NCI-H1105 treated with DMSO at 0.1 percent for 48 hours (cell line): ENCODE measurements at places on chromosomes 2 and 18.

GRCh38 chr2:196854629-196855028 lies 45.5 kb upstream of the C2orf66 start:
- DNase-seq, result no peak

GRCh38 chr18:37412829-37413228 lies 152.8 kb downstream of the CELF4 start:
- no peak for DNase-seq

DNA sequence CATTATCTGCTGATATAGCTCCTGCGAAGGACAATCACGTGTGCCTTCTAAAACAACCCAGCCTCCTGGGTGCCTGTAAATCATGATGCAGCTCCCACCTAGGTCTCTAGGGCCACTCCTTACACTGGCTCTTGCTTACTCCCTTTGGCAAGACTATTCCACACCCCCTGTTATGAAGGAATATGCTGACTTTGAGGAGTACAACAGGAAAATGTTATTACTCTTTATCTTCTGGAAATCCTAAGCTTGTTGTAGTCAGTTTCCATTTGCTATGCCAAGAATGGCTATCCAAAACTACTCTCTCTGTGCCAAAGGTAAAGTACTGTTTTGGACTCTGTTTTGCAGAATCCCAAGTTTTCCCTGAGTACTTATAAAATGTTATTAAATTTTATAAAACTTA lies 7.7 kb downstream of the SGO2 start:
- DNase-seq, result no peak

GRCh38 chr18:69444221-69444620 lies 43.5 kb downstream of the DOK6 start:
- DNase-seq, result no peak

DNA sequence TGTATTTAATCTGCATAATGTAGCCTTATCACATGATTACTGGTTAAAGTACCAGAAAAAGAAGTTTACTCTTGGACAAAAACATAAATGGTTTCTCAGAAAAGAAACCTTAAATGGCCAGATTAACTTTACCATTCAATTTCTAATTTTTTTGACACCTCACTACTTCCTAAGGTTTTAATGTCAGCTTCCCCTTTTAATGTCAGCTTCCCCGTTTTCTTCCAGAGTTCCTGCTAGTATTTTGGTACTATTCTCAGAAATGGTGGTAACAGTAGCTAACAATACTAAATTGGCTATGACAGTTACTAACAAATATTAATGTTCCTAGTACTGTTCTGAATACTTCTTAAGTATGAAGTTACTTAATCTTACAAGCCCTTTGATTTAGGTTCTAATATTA lies 22.4 kb upstream of the SLC8A1 start:
- no peak for DNase-seq

GRCh38 chr2:122203523-122203922 lies 448.1 kb downstream of the TSN start:
- peak; percentile 16 for DNase-seq

DNA sequence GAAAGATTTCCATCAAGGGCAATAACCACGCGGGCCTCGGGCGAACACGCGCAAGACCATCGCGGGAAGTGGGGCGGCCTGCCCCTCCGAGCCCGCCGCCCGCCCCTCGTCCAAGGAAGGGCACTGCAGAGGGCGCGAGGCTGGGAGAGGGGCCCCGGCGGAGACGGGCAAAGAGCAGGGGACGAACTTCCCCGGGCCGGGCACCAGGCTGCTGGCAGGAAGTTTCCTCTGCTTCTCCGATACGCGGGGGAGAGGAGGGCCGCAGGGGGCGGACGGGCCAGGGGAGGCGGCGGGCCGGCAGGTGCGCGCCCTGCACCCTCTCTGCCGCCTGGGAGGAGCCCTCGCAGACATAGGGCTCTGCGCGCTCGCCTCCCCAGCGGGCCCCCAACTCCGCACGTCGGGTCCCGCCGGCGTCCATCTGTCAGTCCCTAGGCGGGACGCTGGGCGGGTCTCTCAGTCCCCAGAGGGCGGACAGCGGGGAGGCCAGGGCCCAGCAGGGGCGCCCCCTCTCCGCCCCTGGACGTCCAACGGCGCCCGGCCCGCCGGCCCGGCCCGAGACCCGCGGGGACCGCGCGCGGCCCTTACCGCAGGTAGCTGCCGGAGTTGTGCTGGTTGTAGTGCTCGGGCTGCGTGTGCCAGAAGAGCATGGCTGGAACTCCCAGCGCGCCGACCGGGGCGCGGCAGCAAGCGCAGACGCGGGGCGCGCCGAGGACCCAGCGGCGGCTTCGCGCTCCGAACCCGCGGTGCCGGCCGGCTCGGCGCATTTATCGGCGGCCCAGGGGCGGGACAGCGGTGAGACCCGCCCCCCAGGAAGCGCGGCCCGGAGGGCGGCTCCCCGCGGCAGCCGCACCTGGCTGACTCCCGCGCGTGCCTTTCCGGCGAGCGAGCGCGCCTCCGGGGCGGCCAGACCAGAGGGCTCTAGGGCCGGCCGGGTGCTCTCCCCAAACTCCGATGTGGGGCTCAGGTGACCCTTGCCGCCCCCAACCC lies at the start of gene TFCP2L1:
TFCP2L1 (minus strand) TSS at position 740 of the 987 bp plus-strand sequence; CDS start at position 647, 93 bp downstream.
- DNase-seq, result peak; percentile 67

- no peak for DNase-seq
Measured at GRCh38 chr18:55173291-55173690, 214.0 kb upstream of the CCDC68 start.

DNA sequence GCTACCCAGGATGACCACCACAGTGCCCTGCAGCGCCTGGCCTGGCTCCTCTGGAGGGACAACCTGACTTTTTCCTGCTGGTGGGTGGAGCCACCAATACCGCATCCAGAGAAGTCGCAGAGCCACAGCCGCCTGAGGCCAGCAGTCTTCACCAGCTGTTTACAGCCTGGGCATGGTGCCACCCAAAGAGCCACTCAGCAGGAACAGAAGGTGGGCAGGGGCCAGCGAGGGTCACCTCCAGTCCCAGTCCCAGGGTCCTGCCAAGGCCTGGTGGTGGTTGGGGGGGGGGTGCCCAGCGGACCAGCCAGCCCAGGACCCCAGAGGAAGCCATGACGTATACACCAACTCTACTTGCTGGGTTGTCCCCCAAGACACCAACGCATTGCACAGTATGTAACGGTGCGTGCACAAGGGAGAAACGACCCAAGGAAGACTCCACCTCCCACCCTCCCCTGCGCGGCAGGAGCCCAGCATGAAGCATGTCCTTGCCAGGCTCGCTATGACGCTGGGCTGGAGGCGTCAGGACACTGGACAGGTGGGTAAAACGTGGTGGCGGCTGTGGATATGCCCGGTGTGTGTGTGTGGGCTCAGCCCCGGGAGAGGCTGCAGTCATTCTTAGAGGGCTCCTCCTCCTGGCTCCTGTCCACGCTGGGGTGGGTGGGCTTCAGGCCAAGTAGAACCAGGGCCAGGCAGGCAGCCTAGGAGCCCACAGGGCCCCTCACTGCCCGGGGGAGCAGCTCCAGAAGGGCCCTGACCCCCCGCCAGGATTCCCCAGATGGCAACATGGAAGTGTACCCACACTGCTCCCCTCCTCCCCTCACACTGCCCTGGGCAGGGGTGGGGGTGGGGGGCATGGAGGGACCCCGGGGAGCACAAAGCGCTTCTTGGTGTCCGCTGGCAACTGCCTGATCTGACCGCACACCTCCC lies 49.3 kb downstream of the HS6ST1 start:
- no peak for DNase-seq

- no peak for DNase-seq
Measured at GRCh38 chr2:88641330-88641729, 14.1 kb upstream of the EIF2AK3 start.

DNA sequence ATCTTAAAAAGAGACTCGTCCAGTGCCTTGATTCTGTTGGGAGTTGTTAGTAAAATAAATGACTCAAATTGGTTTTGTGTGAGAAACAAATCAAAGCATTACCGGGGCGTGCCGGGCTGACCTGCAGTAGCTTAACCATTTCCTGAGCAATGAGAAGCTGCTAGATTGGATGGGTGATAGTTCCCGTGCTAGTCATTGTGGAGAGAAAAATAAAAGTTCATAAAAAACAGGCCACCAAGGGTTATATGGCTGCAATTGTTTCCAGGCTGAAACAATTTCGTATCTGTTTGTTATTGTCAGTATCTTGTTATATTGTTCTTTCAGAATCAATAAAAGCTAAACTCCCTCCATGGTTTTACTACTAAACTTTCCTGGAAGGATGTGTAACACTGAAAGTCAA lies 314.4 kb downstream of the MTX2 start:
- no peak for DNase-seq

DNA sequence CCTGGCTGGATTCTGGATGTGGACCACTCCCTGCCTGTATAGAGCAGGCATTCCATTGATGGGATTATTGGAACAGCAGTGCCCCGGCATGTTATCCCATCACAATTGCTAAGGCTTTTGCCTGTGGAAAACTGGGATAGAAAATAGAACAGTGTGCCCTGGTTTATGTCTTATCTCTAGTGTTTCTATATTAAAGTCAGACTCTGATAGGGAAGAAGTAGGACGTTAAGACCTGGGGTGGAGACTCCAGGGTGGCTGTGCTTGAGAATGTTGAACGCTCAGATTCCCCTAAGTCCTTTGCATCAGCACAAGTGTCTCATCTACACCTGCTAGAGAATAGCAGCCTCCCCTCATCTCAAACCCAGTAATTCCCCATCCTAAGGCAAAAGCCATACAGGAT lies 10.8 kb upstream of the NETO1 start:
- no peak for DNase-seq

DNA sequence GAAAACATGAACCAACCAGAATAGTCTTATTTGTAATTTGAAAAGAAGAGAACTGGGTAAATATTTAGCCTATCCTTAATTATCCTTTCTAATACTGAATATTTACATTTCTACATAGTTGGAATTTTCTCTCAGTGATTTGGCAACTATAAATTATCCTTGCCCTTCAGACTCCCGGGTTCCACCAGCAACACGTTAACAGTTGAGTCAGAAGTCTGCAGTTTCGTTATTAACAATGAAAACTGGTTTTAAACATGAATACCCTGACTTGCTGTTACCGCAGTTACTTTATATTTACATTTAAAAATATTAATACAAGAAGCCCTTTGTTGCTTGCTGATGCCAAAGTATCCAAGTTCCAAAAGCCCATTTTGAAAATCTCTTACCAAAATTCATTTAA lies 673.0 kb downstream of the ARHGAP15 start:
- DNase-seq, result no peak

- DNase-seq, result no peak
Measured at GRCh38 chr2:10824191-10824590, 11.6 kb upstream of the PDIA6 start.

GRCh38 chr2:169105476-169105875 lies 36.1 kb downstream of the DHRS9 start:
- no peak for DNase-seq

GRCh38 chr2:54704688-54705605 lies 18.5 kb upstream of the EML6 start:
- peak; percentile 64 for DNase-seq

DNA sequence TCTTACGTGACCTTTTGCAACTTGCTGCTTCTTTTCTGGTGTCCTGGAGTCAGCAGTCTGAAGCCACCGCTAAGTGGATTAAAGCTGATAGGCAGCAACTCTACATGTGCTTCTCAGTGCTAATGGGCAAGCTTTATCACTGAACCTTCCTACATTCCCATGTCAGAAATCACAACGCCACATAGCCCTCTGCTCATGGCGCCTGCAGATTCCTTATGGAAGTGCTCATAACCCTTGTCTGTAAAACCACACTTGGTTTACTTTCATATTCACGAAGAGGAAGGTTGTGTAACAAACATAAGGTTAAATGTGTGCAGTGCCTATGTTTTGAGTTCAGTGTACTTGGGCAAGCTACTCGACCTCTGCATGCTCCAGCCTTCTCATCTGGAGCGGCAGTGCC lies 319.8 kb downstream of the FBXO15 start:
- DNase-seq, result no peak

DNA sequence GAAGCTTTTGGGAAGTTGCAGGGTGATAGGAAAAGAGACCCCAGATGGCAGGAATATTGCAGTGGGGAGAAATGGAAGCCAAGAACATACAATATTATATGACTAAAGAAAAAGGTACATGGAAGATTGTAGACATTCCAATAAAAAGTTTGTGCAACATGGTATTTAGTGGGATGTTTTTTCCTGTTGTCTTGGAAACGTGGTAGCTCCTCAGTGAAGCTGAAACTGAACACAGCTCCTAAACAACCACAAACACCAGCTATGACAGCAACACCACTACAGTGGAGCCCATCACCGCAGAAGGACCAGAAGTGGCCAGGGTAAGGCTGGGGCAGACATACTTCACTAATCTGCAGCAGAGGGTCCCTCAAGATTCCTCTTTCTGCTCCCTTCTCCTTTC lies 246.8 kb downstream of the CDH20 start:
- no peak for DNase-seq

- no peak for DNase-seq
Measured at GRCh38 chr2:152407806-152408205, 72.8 kb downstream of the FMNL2 start.

DNA sequence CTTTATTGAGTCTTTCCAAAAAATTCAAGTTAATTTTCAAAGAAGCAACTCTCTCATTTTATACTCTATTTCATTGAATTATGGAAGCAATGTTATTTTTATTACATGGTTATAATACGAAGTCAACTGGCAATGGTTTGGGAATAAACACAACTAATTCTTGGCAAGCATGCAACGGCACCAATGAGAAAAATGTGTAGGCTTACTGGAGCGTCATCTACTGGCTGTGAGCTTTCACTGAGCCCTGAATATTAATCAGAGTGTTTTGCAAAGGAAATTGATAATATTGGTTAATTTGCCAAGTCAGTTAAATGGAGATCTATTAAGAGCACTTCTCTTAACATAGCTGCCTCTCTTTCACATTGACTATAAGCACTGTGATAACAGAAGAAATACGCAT lies 163.9 kb downstream of the IKZF2 start:
- DNase-seq, result no peak

DNA sequence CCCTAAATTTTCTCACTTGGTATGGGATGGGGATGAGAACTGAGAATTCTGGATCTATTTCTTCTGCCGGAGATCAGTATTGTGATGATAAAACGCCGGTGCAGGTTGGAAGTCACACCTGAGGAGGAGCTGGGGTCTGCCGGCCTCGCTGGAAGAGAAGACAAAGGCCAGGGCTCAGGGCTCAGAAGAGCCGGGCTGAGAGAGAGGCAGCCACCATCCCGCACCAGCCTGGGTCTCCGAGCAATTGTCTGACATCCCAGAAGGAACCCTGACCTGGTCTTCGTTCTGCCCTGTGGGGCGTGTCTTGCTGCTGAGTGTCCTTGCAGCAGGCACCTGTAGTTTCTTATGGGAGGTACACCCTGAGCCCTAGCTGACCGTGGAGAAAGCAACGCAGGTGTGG lies 31.4 kb upstream of the SALL3 start:
- no peak for DNase-seq
